ENCODE measurements at places on chromosomes 3 and 15.
A peak's percentile ranks its signal among the peaks of the same experiment; 100 is the strongest.

DNA sequence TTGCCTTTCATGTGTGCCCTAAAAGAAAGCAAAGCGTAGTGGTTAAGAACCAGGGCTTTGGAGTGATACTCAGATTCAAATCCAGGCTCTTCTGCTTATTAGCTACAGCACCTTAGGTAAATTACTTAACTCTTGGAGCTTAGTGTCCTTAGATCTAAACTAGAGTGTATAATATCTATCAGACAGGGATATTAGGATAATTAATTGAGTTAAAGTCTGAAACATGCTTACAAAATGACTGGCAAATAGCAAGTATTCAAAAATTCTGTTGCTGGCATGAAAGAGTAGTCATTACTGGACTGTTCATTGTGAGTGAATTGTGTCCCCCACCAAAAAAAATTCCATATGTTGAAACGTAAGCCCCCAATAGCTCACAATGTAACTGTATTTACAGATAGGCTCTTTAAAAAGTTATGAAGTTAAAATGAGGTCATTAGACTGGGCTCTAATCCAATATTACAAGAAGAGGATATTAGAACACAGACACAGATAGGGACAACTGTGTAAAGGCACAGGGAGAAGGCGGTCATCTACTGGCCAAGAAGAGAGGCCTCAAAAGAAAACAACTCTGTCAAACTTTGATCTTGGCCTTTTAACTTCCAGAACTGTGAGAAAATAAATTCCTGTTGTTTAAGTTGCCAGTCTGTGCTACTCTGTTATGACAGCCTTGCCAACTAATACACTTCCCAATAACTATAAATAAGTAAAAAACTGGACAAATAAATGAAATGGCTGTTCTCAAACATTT lies 60.4 kb upstream of the LRRC3B start:
- no peak for DNase-seq

- DNase-seq = no peak
These were observed 122.5 kb downstream of the ATP10A start for GRCh38 chr15:25740383-25741255.

DNA sequence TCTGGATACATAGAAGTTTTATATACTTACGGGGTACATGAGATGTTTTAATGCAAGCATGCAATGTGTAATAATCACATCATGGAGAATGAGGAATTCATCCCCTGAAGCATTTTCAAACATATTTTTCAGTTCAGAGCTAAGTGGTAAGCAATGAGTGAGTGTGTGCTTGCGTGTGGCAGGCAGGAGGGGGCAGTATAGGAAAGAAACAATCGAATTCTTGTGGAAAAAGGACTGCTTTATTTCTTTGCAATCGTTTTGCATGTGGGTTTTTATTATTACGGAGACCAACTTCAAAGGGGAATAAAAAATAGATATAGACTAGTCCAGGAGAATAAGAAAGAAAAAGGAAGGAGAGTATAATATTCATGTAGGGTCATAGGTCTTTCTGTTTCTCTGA lies 271.6 kb downstream of the CHL1 start:
- peak; percentile 14 for DNase-seq

DNA sequence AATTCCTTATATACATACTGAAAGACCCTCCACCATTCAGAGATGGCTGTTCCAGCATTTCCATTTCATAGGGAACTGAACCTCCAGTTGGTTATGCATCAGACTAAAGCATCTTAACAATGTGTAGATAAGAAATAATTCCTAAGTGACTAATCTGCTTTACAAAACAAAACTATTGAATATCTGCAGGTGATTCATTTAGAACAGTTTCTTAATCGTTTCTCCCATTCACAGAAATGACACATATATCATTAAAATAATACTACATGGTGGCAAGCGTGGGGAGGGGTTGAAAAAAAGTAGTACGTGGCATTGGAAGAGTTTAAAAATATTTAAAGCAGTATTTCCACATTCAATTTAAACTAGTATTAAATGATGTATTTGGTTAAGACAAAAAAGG lies 19.5 kb downstream of the COPS2 start:
- DNase-seq = no peak

DNA sequence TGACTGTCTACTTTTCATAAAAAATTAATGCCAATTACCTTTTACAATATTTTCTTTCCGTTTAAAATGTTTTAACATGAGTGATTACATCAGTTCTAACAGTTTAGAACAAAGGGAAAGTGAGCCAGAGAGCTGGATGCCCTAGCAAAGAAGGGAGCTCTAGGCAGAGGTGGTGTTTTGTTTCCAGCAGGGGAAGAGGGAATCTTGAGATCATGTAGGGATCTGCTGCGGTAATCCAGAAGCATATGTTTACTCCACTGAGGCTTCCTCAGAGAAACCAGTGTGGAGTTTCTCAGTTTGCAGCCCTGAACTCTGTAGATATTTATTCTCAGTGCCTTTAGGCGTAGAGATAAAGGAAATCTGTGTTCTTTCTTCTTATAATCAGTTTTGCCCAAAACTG lies 399.3 kb downstream of the NLGN1 start:
- DNase-seq = no peak

DNA sequence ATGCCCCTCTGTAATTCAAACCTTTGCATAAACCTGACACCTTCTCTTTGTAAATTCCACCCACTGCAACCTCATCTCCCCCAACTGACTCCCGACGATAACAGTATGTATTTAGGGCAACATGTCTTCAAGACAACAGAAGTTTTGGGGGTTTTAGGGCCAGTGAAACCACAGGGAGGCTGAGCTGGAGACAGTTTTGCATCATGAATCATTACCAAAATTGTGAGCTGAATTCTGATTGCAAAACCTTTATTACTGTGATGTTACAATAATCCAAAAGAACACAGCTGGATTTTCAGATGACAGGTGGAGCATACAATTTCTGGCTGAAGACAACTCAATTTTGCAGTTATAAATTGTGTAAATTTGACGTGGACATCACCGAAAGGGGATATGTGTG lies 281.3 kb upstream of the TTC14 start:
- DNase-seq = no peak

GRCh38 chr3:107699682-107700081 lies 176.9 kb downstream of the BBX start:
- no peak for DNase-seq

DNA sequence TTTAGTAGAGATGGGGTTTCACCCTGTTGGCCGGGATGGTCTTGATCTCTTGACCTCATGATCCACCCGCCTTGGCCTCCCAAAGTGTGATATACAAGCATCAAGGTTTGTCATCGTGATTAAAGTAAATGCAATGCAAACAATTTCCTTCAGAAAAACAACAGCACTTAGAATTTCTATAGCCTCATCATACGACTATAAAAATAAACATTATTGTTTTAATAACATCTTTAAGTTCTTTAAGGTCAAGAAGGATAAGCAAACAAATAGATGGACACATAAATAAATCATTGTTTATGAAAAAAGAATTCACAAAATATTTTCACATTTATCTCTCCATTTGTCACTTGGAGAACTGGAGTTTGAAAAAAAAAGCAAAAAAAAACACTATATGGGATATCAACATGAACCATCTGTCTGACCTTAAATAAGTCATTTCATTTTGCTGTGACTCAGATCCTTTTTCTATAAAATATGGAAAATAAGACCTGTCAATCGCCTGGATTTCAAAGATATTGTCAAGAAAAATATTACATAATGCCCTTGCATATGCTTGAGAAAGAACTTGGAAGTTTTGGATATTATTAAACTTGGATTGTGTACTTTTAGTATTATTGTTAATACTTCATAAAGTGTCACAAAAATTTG lies 642.0 kb upstream of the KCNMB2 start:
- DNase-seq = no peak

GRCh38 chr3:189981668-189982067 lies 139.0 kb downstream of the P3H2 start:
- DNase-seq = no peak

All from hematopoietic multipotent progenitor cell treated with erythropoietin and hydrocortisone succinate and interleukin-3 and kit ligand, for 6 days (in vitro differentiated cells).